ENCODE measurements at places on chromosomes 5 and 9.

DNA sequence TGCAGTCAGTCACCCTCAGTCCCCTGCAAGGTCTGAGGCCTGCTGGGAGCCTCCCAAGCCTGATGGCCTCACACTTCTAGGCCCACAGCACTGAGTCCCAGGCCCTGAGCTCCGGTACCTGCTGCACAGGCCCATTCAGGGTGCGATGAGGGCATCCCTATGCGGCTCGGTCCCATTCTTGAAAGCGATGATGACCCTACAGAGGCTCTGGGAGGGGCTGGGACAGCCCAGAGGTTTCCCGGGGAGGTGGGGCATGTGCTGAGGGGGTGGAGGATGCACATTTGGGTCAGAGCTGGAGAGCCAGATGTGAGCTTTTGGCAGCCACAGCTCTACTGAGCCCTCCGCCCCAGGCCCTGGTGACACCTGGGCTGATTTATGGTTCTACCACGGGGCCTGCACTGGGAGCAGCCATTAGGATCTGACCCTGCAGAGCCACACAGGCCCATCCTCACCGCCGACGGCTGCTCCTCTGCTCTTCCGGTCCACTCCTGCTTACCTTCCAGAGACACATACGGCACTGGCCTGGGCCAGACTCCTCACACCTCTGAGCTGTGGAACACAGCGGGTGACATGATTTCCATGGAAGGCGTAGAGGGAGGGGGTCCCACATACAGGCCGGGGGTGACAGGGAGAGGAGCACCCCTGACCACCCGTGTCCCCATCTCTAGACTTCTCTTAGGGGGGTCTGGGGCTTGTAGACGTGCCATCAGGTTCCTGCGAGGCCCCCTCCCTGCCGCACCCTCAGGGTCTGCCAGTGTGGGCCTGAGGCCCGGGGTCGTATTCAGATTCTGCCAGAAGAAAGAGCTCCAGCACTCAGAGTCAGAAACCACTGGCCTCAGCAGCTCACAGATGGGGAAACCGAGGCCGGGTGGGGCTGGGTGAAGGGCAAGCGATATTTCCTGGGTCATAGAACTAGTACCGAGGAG lies 53.4 kb downstream of the COL23A1 start:
- DNase-seq = no peak

DNA sequence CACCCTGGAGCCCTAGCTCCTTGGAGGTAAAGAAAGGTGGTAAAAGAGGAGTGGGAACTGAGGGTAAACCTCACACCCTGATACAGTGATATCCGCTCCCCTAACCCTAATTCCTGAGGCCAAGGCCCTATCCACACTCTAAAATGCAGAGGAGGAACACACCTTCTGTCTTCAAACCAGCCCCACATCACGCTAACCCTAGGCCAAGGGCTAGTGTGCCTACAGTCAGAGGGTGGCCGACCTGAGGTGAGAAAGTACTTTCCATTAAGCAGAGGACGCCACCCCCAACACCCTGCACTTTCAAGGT lies 590 bp downstream of the HDAC3 start:
- DNase-seq = no peak

DNA sequence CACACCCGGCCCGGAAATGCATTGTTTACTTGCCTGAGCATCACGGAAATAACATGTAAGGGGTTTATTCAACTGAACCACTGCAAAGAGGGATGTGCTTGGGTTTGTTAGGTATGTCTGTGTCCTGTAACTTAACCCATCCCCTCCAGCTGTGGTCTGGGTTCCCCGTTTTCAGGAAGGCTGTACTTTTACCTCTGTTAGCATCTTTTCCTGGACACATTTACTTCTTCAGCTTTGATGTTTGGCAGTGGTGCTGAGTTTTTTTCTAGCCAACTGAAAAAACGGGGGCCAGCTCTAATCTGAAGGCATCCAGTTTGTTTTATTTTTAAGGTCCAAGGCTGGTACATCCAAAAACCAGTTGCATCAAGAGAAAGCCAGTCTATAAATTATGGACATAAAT lies 561.8 kb downstream of the BNC2 start:
- no peak for DNase-seq

- no peak for DNase-seq
Observed at GRCh38 chr5:52983731-52984636, 5.2 kb upstream of the ITGA2 start.

- no peak for DNase-seq
Observed at GRCh38 chr5:121695307-121695706, 156.4 kb upstream of the FTMT start.

GRCh38 chr5:138968601-138969000 lies 93.5 kb upstream of the LRRTM2 start:
- DNase-seq = no peak

- DNase-seq = no peak
Observed at GRCh38 chr9:19495186-19496028, 86.6 kb downstream of the ACER2 start.

GRCh38 chr5:114734238-114734637 lies 372.4 kb downstream of the KCNN2 start:
- no peak for DNase-seq

DNA sequence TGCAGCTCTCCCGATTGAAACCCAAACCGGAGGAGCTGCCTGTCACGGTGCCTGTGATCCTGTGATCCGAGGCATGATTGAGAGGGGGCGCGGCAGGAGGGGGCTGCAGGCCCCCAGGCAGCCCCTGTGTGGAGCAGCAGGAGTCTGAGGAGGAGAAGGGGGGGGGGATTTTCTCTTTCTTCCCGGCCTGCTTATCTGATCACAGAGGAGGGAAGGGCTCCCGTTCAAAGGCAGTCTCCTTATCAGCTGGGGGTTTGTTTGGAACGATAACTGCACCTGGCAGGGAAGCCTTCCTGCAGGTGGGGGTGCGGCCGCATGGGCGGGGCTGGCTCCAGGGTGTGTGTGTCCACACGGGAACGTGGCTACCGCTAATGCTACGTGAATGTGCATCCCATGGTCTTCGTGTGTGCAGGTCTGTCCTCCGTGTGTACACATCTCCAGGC lies 38.4 kb downstream of the LMX1B start:
- DNase-seq = no peak

DNA sequence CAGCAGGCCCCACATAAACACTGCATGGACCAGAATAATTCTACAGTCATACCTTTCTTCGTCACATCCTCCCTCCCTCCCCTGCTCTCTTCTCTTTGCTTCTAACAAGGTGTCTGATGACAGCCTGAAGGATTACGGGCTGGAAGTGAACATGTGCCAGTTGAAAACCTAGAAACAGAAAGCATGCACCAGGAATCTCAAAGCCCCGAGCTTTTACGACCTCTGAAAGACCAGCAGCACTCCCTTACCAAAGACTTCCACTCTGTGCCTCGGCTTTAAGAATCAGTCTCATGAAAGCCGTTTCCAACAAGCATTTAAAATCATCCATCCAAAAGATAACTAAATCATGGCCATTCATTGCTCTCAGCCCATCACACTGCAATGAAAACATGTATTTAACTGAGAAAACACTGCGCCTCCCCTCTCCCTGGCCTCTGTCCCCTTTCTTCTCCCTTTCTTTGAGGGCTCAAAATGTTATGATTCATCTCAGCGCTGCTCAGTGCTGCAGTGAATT lies 21.3 kb downstream of the MSX2 start:
- no peak for DNase-seq

- no peak for DNase-seq
Observed at GRCh38 chr9:35254237-35254636, 92.4 kb downstream of the UNC13B start.

DNA sequence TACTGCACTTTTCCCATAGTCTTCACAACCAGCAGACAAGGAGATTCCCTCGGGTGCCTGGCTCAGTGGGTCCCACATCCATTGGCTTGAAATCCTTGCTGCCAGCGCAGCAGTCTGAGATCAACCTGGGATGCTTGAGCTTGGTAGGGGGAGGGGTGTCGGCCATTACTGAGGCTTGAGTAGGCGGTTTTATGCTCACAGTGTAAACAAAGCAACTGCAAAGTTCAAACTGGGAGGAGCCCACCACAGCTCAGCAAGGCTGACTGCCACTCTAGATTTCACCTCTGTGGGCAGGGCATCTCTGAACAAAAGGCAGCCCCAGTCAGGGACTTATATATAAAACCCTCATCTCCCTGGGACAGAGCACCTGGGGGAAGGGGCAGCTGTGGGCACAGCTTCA lies 512.3 kb upstream of the MPDZ start:
- DNase-seq = no peak

- DNase-seq = no peak
Observed at GRCh38 chr9:128114326-128115186, 13.0 kb downstream of the PTGES2 start.

GRCh38 chr9:131036529-131037334 lies 27.8 kb downstream of the LAMC3 start:
- DNase-seq = no peak

DNA sequence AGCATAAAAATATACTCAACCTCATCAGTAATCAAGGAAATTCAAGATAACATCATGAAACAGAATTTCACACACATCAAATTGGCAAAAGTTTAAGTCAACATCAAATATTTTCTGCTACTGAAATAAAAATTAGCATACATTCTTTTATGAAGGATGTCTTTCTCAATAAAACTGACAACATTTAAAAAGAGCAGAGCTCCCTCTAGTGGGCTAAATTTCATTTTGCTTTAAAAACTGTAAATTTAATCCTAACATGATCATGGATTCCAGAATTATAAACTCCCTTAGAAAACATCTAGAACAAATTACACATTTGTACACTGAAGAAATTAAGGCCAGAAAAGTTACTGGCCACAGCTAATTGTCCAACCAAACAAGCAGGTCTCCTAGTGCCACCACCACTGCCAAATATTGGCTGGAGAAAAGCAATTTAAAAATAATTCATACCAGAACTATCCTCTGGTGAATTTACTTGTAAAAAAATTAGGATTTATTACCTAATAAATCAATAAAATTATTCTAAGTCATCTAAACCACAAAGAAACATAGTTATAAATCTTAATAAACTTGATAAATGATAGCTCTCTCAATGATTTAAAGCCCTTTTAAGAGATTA lies 31.2 kb downstream of the DEPDC1B start:
- DNase-seq = no peak
